ENCODE measurements at places on chromosomes 3 and 15.

GRCh38 chr3:173398111-173398479, 551 bp downstream of the NLGN1 start:
- no peak for DNase-seq

GRCh38 chr3:40268802-40269524, 40.5 kb upstream of the EIF1B start:
- no peak for DNase-seq

GRCh38 chr3:14876921-14877333, 58.2 kb downstream of the FGD5 start:
- DNase-seq, result peak; percentile 47

- DNase-seq, result no peak
Measured at GRCh38 chr3:126154391-126155279, 25.8 kb downstream of the ALDH1L1 start.

- DNase-seq, result no peak
Measured at GRCh38 chr3:129185783-129186182, 2.1 kb upstream of the CNBP start.

GRCh38 chr3:10395671-10396070, 74.8 kb upstream of the SEC13 start:
- DNase-seq, result no peak

GRCh38 chr15:39354189-39354588, 226.7 kb upstream of the THBS1 start:
- DNase-seq, result no peak

DNA sequence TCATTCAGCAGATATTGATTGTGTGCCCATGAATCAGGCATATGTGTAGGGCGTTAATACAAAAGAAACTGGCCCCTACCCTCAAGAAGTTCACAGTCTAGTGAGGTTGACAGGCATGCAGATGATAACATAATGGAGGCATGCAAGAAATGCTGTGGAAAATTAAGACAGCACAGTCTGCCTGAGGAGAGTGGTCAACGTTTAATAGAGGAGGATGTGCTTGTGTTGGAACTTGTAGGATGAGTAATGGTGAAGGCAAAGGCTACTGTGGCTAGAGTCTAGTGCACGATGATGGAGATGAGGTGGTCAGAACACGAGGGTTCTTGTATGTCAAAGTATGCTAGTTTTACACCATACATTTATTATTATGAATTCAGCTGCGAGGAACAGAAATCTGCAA, 295.7 kb downstream of the SOX2 start:
- no peak for DNase-seq
